ENCODE measurements at places on chromosomes 1 and 21. TPM values are rescaled to one million over a fixed set of nuclear protein-coding genes. Genes with fewer than 3 reads are reported as not detected.

The KRTAP6-2 gene
- total RNA-seq, result not detected

The F5 gene
- not detected for total RNA-seq

The LCE2C gene
- total RNA-seq, result not detected

DNA sequence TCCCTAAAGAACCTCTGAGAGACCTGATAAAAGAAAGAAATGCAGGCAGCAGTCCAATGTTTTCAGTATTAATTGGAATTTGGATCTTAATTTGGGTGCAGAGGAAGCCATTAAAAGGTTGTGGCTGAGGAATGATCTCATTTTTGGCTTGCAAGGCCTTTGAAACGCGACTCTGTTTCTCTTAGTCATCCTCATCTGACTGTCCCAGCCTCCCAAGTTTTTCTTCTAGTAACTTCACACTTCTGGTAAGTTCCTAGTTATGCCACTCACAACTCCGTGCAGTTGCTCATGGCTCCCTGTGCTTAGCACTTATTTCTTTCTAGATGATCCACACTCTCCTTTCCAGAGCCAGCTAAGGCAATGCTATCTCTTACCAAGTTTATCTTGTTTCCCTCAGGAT is 147.4 kb upstream of the USP24 start:
- DNase-seq, result no peak
- peak overlapping the region; percentile 20 for H3K27ac ChIP-seq
- no peaks in the 10 kb centered on the region for H3K4me1 ChIP-seq
- H3K27me3 ChIP-seq, result no peaks in the 10 kb centered on the region

- no peaks in the 10 kb centered on the region for H3K36me3 ChIP-seq
- H3K4me3 ChIP-seq, result no peak overlapping the region
- DNase-seq, result peak; percentile 64
- peaks cover 14% of the 10 kb centered on the region for H3K4me1 ChIP-seq
- no peaks in the 10 kb centered on the region for H3K27me3 ChIP-seq
- H3K27ac ChIP-seq, result peak overlapping the region; percentile 48
Observed at GRCh38 chr21:41228006-41228370, 60.0 kb downstream of the BACE2 start.

DNA sequence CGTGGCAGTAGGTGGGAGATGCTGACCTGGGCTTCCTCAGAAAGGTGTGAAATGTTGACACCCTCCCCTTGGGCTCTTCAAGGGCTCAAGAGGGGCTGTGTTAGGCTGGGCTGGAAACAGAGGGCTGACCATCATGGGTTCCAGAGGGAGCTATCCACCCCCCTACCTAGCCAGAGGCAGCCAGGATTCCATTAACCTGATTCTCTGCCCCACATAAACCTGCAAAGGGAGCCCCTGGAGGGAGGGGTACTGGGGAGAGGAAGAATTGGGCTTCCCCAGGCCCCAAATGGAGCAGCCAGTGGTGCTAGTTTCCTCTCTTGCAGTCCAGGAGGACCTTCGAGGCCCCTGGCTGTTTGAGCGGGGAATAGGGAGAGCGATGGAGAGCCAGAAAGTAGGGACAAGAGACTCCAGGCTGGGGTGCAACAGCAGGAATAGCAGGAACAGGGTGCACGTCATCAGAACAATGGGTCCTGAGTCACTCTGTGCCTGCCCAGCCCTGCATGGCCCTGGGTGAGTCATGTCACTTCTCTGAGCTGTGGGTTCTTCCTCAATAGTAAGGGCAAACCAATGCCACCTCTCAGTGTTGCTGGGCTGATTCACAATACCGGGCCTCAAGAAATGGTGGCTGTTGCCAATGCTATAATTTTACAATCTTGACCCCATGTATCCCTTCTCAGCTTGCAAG is 121.2 kb downstream of the EPHB2 start:
- no peaks in the 10 kb centered on the region for H3K36me3 ChIP-seq
- no peaks in the 10 kb centered on the region for H3K27me3 ChIP-seq
- DNase-seq, result peak; percentile 69
- peaks cover 11% of the 10 kb centered on the region for H3K4me1 ChIP-seq
- peak overlapping the region; percentile 34 for H3K27ac ChIP-seq
- H3K4me3 ChIP-seq, result no peak overlapping the region

DNA sequence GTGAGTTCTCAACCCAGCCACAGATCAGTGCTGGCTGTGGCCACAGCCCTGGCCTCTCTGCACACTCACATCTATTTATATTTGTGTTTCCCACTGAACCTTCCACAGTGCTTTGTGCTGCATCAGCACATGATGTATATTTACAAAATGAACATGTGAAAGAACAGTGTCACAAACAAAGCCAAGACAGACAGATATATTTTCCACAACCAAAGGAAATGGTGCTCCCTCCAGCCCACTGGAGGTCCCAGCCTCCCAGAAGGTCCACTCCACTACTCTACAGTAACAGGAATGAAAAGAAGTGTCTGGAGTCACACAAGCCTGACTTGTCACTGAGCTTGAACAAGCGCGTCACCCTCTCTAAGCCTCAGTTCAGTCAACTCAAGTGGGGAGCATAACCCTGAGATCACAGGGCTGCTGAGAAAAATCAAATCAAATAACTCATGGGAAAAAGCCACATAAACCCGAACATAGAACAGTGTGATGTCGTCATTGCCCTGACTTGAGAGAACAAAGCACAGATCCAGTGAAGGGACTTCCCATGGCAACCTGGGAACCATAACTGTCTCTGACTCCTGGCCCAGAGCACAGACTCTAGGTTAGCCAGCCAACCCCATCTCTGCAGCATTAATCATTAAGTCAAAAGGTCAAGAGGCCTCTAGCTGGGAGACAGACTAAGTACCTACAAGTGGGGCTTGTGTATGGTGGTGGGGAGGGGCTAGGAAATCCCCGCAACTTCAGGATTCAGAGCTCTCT is 121.2 kb downstream of the TRABD2B start:
- DNase-seq, result no peak
- peaks cover 10% of the 10 kb centered on the region for H3K4me1 ChIP-seq
- H3K27ac ChIP-seq, result no peak overlapping the region
- no peaks in the 10 kb centered on the region for H3K36me3 ChIP-seq
- no peak overlapping the region for H3K4me3 ChIP-seq

DNA sequence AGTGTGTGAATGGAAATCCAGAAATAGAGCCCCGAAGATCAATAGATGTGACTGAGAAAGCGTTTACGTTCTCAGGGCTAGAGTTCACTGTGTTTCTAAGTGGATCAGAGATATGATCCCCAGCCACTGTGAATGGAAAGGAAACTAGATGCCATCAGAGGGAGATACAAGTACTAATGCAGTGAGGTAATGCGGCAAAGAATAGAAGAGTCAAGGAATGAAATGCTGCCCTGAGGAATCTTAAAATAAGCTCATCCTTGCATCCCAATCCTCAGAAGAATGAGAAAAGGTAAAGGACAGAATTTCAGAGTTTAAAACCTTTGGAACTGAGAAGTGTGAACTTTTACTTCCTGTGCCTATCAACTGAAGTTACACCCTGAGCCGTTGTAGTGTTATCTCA is 165.5 kb upstream of the ESRRG start:
- H3K4me1 ChIP-seq, result no peaks in the 10 kb centered on the region
- no peak overlapping the region for H3K27ac ChIP-seq
- H3K27me3 ChIP-seq, result no peaks in the 10 kb centered on the region

DNA sequence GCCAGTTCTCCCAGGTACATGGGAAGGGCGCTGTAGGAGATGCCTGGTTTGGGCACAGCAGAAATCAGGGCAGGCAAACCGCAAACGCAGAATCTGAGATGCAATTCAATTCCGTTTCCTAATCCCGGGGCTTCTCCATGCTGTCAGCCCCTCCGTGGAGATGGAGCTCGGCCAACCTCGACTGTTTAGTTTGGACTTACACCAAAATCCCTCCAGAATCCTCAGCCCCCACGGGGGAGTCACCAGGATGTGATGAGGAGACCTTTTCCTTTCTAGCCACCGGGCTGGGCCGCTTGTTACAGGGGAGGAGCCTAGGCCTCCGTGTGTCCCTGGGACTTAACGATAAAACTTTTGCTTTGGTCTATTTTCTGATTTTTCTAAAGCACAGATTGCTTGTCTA is 7.9 kb downstream of the SLC2A7 start:
- DNase-seq, result no peak
- H3K4me3 ChIP-seq, result no peak overlapping the region
- no peaks in the 10 kb centered on the region for H3K27me3 ChIP-seq
- H3K4me1 ChIP-seq, result no peaks in the 10 kb centered on the region
- H3K36me3 ChIP-seq, result no peaks in the 10 kb centered on the region
- no peak overlapping the region for H3K27ac ChIP-seq

DNA sequence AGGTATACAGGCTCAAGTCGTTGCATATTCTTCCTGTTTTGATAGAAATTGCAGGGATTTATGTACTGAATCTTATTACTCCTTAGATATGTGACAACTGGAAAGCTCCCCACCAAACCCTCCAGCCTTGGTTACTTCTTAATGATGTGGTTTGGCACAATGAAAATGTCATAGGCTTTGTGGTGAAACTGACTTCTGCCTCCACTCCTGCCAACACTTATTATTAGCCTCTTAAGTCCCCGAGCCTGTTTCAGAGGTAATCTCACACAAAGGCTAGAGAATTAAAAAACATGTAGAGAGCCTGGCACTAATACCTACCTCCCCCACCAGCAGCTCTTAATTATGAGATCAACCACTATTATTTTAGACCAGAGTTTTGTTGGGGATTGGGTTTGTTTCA is 4.2 kb downstream of the COX20 start:
- peaks cover 77% of the 10 kb centered on the region for H3K4me1 ChIP-seq
- no peaks in the 10 kb centered on the region for H3K36me3 ChIP-seq
- no peak overlapping the region for H3K4me3 ChIP-seq
- no peak for DNase-seq

DNA sequence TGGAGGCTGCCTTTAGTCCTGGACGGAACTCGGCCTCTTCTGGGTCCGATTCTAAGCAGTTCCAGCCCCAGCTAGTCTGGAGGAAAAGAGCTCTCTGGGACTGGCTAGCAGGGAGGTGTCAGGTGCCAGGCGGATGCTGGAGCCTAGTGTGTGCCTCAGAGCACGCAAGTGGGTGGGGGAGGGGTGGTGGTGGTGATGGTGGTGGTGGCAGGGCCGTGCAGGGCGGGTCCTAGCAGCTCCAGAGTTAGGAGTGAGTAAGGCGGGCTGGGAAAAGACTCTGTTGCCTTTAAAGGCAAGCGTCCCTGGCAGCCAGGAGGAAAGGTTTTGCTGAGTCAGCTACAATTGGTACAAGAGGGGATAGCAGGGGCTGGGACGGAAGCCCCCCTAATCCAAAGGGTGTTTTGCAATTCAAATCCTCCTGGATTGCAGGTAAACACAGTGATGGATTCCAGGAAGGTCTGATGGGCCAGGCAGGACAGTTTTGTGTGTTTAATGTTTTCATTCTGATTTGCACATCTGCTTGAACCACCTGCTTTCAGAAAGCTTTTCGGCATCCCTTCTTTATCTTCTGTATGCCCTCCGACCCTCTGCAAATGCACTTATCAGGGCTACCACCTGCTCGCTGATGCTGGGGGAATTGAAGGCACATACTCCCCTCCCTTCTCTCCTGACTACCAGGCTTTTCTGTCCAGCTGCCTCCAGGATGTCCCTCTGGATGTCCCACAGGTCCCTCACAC is 4.1 kb upstream of the SLC2A1 start:
- DNase-seq, result no peak
- peaks cover 21% of the 10 kb centered on the region for H3K27me3 ChIP-seq
- no peaks in the 10 kb centered on the region for H3K4me1 ChIP-seq
- H3K27ac ChIP-seq, result peak overlapping the region; percentile 25
- H3K36me3 ChIP-seq, result no peaks in the 10 kb centered on the region
- no peak overlapping the region for H3K4me3 ChIP-seq

DNA sequence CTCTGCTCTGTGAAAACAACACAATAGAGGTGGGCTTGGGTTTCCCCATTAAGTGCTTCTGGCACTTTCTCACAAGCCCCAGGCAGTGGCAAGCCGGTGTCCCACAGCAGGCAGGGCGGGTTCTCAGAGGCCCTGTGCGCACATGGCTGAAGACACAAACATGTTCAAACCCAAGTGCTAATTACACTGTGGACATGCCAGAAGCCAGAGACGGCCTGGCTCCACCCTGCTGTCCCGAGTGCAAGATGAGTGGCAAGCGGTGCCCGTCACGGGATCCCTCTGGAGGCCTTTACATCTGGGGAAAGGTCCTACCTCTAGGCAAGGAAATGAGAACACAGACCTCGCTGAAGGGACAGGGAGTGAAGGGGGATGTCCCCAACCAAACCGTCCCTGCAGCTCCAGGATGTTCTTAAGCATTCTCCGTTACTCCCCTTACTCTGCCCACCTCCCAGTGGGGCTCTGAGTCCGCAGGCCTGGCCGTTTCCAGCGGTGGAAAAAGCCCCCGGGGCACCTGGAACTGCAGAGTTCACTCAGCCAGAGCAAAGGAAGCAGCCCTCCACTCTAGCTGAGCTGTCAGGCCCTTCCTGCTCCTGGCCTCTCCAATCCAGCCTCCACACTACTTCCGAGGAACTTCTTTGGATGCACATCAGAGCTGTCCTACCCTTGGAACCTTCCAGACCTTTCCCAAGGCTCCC is 57.4 kb downstream of the SLC66A1 start:
- no peak for DNase-seq
- H3K27me3 ChIP-seq, result no peaks in the 10 kb centered on the region
- H3K36me3 ChIP-seq, result no peaks in the 10 kb centered on the region
- H3K4me1 ChIP-seq, result peaks cover 26% of the 10 kb centered on the region
- H3K4me3 ChIP-seq, result no peak overlapping the region

DNA sequence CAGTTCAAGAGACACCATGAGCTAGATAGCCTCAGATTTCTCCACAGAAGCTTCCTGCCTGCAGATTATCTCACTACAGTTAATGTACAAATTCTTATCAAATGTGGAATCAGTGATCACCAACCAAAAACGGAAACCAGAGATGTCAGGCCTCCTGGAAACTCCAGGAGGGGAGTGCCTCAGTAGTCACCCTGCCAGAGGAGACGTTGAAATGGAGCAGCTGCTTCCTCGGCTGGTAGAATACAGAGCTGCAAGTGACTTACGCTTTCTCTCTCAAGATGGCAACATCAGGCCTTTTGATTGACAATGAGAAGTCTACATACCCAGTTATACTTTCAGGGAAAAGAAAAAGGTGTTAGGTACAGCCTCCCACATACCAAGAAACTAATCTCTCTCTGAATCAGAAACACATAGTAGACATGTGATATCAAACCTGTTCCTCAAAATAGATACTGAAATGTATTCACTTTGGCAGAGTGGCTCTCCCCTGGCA is 52.2 kb downstream of the ACP6 start:
- H3K27me3 ChIP-seq, result no peaks in the 10 kb centered on the region
- H3K27ac ChIP-seq, result no peak overlapping the region
- no peak overlapping the region for H3K4me3 ChIP-seq

DNA sequence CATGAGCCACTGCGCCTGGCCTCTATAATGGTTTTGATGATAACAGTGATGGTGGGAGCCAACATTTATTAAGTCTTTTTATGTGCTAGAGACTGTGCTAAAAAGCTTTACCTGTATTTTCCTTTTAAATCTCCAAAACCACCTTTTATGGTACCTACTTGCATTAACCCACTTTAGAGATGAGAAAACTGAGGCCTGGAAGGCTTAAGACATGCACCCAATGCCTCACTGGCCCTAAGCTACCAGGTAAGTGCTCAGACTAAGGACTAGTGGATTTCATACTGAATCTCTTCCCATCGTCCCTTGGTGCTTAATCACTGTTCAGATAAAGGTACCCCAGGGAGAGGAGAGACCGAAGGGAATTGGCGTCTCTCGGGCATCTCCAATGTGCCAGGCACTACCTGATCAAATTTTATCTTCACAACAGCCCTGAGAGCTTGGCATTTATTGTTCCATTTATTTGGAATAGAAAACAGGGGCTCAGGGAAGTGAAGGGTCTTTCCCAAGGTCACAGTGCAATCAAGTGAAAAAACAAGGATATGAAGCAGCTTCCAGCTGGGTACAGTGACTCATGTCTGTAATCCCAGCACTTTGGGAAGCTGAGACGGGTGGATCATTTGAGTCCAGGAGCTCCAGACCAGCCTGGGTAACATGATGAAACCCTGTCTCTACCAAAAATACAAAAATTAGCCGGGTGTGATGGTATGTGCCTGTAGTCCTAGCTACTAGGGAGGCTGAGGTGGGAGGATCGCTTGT is 84.2 kb downstream of the LACTBL1 start:
- H3K4me3 ChIP-seq, result no peak overlapping the region
- no peaks in the 10 kb centered on the region for H3K4me1 ChIP-seq
- no peaks in the 10 kb centered on the region for H3K27me3 ChIP-seq
- DNase-seq, result no peak

Measured in transverse colon (tissue), 4 donors.